ENCODE measurements at places on chromosomes 11 and 22.

DNA sequence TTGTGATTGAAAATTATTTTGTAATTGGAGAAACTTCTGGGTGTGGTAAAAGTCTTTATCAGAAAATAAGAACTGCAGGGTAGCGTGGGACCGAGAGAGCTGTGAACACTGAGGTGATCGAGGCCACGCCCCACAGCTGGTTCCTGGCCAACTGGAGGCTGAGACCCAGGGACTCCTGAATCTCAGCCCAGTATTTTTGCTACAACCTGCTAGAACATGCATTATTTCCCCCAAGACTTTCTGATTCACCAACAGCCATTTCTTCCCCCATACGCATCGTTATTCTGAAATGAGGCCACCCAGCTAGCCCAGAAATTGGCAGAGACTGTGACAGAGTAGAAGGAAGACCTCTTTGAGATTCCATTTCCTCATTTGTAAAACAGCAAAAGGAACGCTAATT lies 3.4 kb upstream of the FGF19 start:
- no peak for DNase-seq

GRCh38 chr11:79744941-79745340 lies 304.1 kb upstream of the TENM4 start:
- no peak for DNase-seq

- DNase-seq = no peak
Measured at GRCh38 chr11:101369835-101370234, 214.0 kb downstream of the TRPC6 start.

GRCh38 chr11:131606811-131607335 lies 236.5 kb downstream of the NTM start:
- no peak for DNase-seq

DNA sequence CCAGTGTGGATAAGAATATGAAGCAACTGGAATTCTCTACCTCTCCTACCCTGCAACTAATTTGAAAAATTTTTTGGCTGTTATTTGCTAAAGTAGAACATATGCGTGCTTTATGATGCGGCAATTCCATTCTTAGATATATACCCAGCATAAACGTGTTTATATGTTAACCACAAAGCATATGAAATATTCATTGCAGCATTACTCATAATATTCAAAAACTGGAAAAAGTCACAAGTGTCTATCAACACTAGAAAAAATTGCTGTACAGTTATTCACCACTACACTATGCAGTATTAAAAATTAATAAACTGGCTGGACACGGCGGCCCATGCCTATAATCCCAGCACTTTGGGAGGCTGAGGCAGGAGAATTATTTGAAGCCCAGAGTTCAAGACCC lies 226.4 kb downstream of the LUZP2 start:
- DNase-seq = no peak

- no peak for DNase-seq
Measured at GRCh38 chr22:43131773-43132501, 11.3 kb downstream of the MCAT start.

GRCh38 chr11:61509043-61510029 lies 787 bp downstream of the LRRC10B start:
- peak; percentile 21 for DNase-seq

DNA sequence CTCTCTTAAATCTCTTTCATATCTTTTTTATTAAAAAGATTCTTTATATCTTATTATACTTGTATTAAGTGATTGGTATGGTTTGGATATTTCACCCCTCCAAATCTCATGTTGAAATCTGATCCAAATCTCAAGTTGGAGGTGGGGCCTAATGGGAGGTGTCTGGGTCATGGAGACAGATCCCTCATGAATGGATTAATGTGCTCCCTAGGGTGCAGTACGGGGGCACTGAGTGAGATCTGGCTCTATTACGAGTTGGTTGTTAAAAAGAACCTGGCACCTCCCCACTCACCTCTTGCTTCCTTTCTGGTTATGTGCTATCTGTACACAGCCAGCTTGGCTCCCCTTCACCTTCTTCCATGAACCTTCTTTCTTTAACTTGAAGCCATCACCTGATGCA lies 149.6 kb downstream of the CWF19L2 start:
- no peak for DNase-seq

GRCh38 chr11:16854979-16855378 lies 116.5 kb downstream of the C11orf58 start:
- no peak for DNase-seq

DNA sequence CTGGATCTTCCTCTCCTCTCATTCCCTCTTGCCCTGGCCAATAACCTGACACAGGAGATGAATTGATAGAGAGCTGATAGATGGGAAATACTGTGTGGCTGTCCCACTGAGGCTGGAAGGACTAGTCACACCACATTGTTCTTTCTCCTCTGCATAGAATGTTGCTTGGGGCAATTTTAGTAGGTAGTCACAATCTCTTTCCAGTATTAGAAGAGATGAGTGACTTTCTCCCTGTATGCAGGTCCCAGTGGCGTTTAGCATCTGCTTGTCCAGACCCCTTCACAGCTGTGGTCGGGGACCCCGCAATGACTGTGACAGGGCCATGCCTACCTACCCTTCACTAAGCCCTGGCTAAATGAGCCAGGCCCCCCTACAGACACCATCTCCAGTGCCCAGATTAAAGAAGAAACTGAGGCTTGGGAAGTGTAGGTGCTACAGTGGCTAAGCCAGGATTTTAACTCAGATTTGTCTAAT lies 24.0 kb upstream of the P2RY2 start:
- DNase-seq = no peak

- no peak for DNase-seq
Measured at GRCh38 chr22:39362932-39363331, 13.1 kb downstream of the SYNGR1 start.

Measured in central memory CD4-positive, alpha-beta T cell (primary cell).